ENCODE measurements at places on chromosomes 12 and 14. TPM values are rescaled to one million over a fixed set of nuclear protein-coding genes. Genes with fewer than 3 reads are reported as not detected.

Gene SLC7A7
- total RNA-seq, result 9.2 TPM

Gene OR5AU1
- total RNA-seq, result not detected

Gene FZD10
- not detected for total RNA-seq

Gene RERG
- total RNA-seq, result 1.0 TPM

Gene HNF1A
- total RNA-seq, result 12.8 TPM

Gene CLEC9A
- not detected for total RNA-seq

Gene IGFBP6
- 1.6 TPM for total RNA-seq

Gene GLIPR1L2
- total RNA-seq, result 0.25 TPM

Gene ALX1
- not detected for total RNA-seq

Gene SYCP3
- not detected for total RNA-seq

Gene DTX3
- total RNA-seq, result 3.2 TPM

Gene INHBC
- total RNA-seq, result 102 TPM

Gene NOS1
- under 0.01 TPM for total RNA-seq

Gene STAC3
- total RNA-seq, result 1.1 TPM

Gene GNB3
- not detected for total RNA-seq

Gene NKX2-1
- total RNA-seq, result not detected

Gene SLC41A2
- total RNA-seq, result 235 TPM

Gene PTPRQ
- total RNA-seq, result 0.08 TPM

Gene SRSF9
- total RNA-seq, result 45.3 TPM

Gene P2RX4
- 32.1 TPM for total RNA-seq

Gene AEBP2
- 18.8 TPM for total RNA-seq

Gene ANKRD9
- 11.5 TPM for total RNA-seq

Gene GNG2
- 11.2 TPM for total RNA-seq

Gene MFAP5
- total RNA-seq, result 0.42 TPM

Gene ARF3
- total RNA-seq, result 17.1 TPM

Gene SDSL
- 25.9 TPM for total RNA-seq

Gene A2ML1
- total RNA-seq, result not detected

Gene ACADS
- total RNA-seq, result 54.2 TPM

Gene GCH1
- total RNA-seq, result 19.7 TPM

Gene LHX5
- not detected for total RNA-seq

Gene ALDH1L2
- total RNA-seq, result 0.19 TPM

Gene C1R
- total RNA-seq, result 211 TPM

Gene GPD1
- 323 TPM for total RNA-seq

Gene EML5
- total RNA-seq, result 0.92 TPM

Gene NR1H4
- 106 TPM for total RNA-seq

Gene OR8S1
- total RNA-seq, result not detected

Gene RESF1
- 41.4 TPM for total RNA-seq

Gene CMAS
- 26.0 TPM for total RNA-seq

Gene KCNC2
- under 0.01 TPM for total RNA-seq

Gene PTGER2
- total RNA-seq, result 1.9 TPM

Gene SRRM4
- not detected for total RNA-seq

Gene LRP1-AS
- total RNA-seq, result not detected

Gene SLC22A17
- 2.4 TPM for total RNA-seq

All from liver (tissue), 10 donors.